ENCODE measurements at places on chromosomes 2 and 18.

DNA sequence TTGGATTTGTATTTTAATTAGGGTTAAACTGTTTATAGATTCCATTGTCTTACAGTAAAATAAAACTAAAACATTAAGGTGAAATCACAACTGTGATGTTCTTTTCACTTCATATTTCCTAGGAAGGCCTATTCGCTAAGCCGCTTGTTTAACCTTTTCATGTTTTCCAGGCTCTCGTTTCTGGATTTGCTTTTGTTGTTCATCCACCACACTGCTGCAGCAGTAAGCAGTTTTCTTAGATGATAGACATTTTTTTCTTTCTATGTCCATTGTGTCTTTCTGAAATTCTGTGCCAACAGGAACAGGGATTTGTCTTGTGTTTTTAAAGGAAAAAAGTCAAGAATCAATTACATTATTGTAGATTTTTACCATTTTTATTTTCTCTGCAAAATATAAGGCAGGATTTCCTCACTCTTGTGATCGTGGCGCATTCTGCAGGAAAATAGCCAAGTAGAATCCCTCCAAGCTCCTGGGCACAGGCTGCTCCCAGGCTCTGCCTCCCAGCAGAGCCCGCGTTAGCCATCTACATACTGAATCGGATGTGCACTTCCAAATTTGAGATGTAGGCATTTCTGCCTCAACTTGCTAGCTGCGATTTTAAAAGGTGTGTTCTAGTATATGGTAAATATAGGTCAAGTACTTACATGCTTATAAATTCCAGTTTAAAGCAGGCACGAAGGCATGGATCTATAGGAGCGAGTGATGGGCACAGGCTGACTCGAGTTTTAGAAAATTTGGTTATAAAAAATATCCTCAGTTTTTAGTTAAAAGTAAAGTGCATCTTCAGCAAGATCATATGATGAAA lies 10.2 kb downstream of the TSHZ1 start:
- no peak for DNase-seq

DNA sequence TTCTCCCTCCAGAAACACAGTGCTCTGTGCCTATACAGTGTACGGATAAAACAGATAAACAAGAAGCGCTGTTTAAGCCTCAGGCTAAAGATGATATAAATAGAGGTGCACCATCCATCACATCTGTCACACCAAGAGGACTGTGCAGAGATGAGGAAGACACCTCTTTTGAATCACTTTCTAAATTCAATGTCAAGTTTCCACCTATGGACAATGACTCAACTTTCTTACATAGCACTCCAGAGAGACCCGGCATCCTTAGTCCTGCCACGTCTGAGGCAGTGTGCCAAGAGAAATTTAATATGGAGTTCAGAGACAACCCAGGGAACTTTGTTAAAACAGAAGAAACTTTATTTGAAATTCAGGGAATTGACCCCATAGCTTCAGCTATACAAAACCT lies 70.7 kb downstream of the TANK start:
- DNase-seq: no peak

- DNase-seq: no peak
These were observed 35.5 kb upstream of the RMP24 start for GRCh38 chr18:35936951-35937350.

- DNase-seq: no peak
These were observed 36.5 kb upstream of the TNFRSF11A start for GRCh38 chr18:62288665-62289008.

DNA sequence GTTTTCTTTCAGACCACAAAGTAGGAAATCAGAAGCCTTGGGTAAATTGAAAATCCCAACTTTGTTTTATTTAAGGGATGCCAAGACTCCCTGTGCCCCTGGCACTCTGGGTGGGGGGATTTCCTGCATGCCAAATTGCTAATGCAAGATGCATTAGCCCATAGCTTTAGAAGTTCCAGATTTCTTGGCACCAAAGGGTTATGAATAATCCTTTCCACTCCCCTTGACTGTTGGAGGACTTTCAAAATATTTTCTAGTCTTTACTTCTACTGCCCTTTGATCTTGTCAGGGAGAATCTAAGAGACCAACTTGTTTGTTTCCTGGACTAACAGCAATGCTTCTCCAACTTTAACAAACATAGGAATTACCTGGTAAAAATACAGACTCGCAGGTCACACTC lies 81.8 kb upstream of the TGIF1 start:
- peak; percentile 24 for DNase-seq

- no peak for DNase-seq
These were observed 18.5 kb downstream of the DHRS9 start for GRCh38 chr2:169087757-169088379.

GRCh38 chr18:76578571-76579300 lies 83.7 kb upstream of the ZNF516 start:
- DNase-seq: no peak

DNA sequence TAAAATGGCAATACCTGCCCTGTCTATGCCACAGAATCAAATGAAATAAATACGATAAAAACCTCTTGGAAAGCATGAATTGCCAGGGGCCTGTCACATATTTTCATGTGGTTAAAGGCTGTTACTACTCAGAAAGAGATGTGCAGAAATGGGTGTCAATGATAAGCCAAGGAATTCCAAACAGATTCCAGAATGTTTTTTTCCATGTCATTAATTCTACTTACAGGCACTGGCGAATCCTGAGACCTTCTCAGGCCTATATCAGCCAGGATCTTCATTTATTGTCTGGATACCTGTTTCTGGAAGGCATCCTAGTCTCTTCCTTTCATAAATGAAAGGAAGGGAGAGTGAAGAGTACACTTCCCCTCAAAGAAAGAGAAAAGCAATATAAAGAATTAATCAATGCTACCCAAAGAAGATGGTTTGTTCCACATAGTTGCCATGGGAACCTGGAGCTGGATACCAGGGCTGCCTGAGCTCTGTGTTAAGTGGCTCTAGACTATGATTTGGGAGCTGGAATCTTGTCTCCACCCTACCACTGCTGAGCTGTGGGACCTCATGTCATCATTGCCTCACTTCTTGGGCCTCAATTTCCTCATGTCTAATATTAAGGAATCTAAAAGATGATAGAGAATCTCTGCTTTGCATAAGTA lies 335.1 kb upstream of the SKOR2 start:
- no peak for DNase-seq

DNA sequence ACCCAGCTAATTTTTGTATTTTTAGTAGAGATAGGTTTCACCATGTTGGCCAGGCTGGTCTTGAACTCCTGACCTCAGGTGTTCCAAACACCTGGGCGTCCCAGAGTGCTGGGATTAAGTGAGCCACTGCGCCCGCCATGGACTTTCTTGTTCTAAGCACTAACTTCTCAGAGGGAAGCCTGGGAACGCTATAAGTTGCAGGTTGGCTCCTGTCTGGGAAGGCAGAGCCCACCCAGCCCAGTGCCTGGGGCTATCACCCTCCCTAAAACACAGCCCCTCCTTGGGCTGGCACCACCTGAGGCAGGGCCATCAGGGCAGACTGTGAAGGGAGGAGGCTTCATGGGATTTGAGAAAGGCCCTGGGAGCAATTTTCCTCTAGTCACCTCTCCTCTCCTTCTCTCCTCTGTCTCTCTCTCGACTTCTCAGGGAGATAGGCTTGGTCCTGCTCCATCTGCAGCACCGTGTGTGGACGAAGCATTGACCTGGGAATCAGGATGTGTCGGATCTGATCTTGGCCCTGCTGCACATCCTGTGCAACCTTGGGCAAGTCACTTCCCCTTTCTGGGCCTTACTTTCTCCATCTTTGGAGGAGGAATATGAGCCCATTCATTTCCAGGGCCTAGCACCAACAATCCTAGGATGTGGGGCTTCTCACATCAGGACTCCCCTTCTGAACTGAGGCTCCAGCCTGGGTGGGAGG lies 10.9 kb downstream of the PSD4 start:
- no peak for DNase-seq

GRCh38 chr2:234137400-234138014 lies 87.0 kb downstream of the SPP2 start:
- DNase-seq: peak; percentile 14

DNA sequence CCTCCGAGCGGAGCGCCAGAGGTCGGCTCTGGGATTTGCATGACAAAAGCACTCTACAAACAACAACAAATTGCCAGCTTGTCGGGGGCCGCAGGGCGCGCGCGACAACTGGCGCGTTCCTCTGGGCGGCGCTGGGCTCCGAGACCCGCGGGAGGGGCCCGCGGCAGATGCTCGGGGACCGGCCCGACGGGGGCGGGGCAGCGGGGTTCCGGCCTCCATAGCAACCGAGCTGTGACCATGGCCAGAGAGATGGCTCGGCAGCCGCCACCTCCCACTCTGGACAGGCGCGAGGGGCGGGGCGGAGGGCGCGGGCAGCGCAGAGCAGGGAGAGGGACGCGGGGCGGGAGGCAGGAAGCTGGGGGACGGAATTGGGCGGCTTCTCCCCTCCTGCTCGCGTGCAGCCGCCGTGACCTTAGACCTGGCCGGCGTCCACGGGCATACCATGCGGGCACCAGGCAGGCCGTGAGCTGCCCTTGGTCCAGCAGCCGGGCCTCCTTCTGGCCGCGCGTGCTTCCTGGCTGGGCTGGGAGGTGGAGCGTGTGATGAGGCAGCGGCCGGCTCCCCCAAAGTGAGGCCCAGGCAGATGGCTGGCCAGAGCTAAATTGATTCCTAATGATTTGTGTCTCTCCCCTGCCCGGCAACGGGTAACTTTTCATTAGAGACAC lies 171.5 kb downstream of the CELF4 start:
- peak; percentile 63 for DNase-seq

DNA sequence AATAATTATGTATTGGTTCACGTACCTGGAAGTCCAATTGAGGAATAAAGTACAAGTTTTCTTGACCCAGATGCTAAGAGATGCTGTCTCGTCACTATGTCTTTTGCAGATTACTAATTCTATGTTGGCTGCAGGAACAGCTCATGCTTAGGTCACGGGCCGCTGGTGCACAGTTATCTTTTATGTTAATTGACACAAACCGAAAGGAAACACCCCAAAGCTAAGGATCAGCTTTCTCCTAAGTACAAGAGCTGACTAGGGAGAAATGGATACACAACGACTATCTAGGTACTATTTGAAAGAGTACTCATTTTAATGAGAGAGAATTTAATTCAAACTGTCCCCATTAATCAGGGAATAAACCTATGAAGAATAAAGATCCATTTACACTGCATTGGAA lies 217.7 kb upstream of the SLC35G4 start:
- no peak for DNase-seq

- DNase-seq: no peak
These were observed 103.1 kb downstream of the SH3RF3 start for GRCh38 chr2:109231996-109232705.

DNA sequence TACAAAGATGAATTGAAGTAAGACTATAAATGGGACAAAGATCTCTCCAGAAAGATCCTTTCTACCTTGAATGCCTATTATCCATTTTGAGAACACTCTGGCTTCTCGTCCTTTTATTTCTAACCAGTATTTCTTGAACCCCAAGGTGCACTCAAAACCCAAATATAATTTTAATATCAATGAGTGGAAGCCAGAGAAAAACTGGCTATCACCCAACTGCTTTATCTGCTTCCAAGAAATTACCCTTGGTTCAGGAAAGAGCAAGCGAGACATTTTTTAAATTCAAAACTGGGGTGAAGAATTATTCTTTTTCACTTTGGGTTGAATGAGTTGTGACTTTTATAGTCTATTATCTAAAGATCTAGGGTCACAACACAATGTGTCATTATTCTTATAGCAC lies 221.3 kb downstream of the PTH2R start:
- DNase-seq: no peak

DNA sequence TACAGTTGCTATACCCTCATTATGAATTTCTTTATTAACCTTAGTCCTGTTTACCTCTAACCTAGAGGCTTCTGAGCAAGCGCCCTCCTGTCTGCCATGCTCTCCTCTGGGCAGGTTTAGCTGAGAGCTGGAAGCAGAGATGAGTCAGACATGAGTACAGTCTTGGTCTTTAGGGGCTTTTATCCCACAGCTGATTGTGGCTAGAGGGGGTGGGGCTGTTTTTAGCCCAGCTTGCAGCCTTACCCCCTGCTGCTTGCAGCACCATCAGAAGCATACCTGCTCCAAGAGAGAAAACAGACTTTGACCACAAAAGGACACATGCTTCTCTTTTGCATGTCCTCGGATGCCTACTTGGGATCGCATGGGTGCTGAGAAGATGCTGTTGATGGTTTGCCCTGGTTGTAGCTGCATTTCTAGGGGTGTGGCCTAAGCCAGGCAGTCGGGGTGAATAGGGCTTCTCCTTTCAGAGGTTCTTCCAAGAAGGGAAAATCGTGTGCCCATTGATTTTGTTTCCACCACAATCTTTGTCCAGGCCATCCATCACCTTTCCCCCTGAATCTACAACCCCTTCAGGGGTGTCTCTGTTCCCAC lies 115.0 kb upstream of the LGALSL start:
- no peak for DNase-seq

GRCh38 chr18:48446582-48447225 lies 37.5 kb upstream of the ZBTB7C start:
- no peak for DNase-seq

DNA sequence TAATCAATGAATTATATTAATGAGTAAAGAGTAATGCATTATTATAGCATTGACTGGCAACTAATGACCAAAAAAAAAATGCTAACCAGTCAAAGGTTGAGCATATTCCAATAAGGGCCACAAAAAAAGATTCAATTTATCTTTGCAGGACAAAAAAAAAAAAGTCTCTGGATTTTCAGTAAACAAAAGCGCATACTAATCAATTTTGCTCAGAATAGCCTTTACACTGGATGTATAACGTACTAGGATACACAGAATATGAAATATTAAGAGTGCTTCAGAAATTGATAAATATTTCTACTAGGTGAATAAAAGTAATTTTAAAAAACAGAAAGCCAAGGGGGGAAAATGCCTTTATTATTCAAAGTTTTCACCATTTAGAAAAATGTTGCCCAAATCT lies 74.4 kb downstream of the NBAS start:
- no peak for DNase-seq

- DNase-seq: no peak
These were observed 18.1 kb downstream of the GTF2A1L start for GRCh38 chr2:48635786-48636185.

DNA sequence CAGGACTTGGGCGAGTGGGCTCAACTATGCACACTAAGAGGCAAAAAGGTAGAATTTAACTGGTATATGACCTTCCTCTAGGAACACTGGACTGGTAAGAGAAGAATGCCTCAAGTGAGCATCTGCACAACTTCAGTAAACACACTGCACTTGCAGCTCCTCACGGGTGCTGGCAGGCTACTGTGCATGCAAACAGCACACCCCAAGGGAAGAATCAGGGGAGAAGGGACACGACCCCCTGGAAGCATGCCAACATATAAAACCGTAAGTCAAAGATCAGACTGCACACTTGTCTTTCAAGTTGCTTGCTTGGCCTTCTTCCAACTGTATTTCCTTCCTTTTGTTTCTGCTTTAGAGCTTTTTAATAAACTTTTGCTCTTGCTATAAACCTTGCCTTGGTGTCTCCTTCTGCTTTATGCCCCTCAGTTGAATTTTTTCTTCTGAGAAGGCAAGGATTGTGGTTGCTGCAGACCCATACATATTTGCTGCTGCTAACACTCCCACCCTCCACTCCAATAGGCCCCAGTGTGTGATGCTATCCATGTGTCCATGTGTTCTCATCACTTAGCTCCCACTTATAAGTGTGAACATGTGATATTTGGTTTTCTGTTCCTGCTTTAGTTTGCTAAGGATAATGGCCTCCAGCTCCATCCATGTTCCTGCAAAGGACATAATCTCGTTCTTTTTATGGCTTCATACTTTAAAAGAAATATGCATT lies 263.7 kb upstream of the SPOPL start:
- no peak for DNase-seq

- DNase-seq: no peak
These were observed 82.6 kb downstream of the ZNF532 start for GRCh38 chr18:58947136-58947732.

Measured in AG09309 (cell line).